ENCODE measurements at places on chromosomes 1 and 21. TPM values are rescaled to one million over a fixed set of nuclear protein-coding genes. Genes with fewer than 3 reads are reported as not detected.

The LCE3D gene
- total RNA-seq = 2.3 TPM

The NRDC gene
- total RNA-seq = 75.1 TPM

The CCDC30 gene
- total RNA-seq = 0.55 TPM

The DISP3 gene
- 0.17 TPM for total RNA-seq

The PLCH2 gene
- 0.53 TPM for total RNA-seq

The MAEL gene
- total RNA-seq = not detected

The HTR6 gene
- 0.15 TPM for total RNA-seq

The OR10T2 gene
- total RNA-seq = not detected

The GUCA2B gene
- not detected for total RNA-seq

The TSPAN1 gene
- total RNA-seq = 3.2 TPM

The SCP2 gene
- 57.3 TPM for total RNA-seq

The MAGOH gene
- 97.6 TPM for total RNA-seq

The TRIM17 gene
- total RNA-seq = not detected

The RIMS3 gene
- total RNA-seq = 1.1 TPM

The RCAN3 gene
- 11.3 TPM for total RNA-seq

The RGS13 gene
- not detected for total RNA-seq

The RIPPLY3 gene
- 0.78 TPM for total RNA-seq

The GSTM5 gene
- not detected for total RNA-seq

The OPTC gene
- total RNA-seq = not detected
